ENCODE measurements at places on chromosomes 2 and 18. TPM values are rescaled to one million over a fixed set of nuclear protein-coding genes. Genes with fewer than 3 reads are reported as not detected.

Gene PLGLB1
- total RNA-seq: 0.92 TPM

DNA sequence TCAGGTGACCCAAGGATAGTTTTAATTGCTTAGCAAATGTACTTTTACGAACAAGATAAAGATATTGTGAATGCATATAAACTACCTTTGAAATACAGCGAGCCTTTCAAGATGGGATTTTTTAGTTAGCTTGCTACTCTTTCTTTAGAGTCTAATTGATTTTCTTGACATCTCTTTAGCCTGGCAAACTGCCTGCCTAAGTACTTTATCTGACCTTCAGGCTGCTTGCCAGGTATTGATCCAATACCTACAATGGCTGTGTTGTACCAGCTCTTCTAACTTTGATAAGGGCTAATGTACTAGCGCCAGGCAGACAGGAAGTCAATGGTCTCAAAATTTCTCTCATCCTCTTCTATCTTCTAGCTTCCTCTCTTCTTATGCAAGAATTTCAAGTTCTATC, 414.4 kb upstream of the ACVR2A start:
- no peak overlapping the region for H3K4me3 ChIP-seq
- H3K4me1 ChIP-seq: no peaks in the 10 kb centered on the region
- no peaks in the 10 kb centered on the region for H3K27me3 ChIP-seq
- no peaks in the 10 kb centered on the region for H3K36me3 ChIP-seq
- DNase-seq: no peak

DNA sequence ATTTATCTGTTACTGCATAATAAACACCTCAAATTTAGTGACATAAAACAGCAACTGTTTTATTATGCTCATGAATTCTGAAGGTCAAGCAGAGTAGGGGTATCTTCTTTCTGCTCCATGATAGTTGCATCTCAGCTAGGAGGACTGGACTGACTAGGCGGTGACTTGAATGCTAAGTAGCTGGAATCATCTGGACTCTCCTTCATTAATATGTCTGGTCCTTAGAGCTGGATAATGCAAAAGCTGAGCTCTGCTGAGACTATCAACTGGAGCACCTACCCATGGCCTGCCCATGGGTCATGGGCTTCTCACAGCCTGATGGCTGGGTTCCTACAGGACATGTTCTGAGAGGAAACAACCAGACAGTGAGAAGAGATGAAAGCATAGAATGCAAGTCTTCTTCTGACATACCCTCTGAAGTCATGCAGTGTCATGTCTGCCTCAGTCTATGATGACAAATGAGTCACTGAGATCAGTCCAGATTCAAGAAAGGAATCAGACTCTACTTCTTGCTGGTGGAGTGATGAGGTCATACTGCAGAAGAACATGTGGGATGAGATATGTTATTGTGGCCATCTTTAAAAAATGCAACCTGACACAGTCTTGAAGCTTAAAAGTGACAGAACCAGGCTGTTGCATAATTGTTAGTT, 174.2 kb upstream of the OSR1 start:
- DNase-seq: no peak
- no peak overlapping the region for H3K4me3 ChIP-seq
- peaks cover 8% of the 10 kb centered on the region for H3K4me1 ChIP-seq
- H3K27me3 ChIP-seq: no peaks in the 10 kb centered on the region
- H3K36me3 ChIP-seq: no peaks in the 10 kb centered on the region
- no peak overlapping the region for H3K27ac ChIP-seq

DNA sequence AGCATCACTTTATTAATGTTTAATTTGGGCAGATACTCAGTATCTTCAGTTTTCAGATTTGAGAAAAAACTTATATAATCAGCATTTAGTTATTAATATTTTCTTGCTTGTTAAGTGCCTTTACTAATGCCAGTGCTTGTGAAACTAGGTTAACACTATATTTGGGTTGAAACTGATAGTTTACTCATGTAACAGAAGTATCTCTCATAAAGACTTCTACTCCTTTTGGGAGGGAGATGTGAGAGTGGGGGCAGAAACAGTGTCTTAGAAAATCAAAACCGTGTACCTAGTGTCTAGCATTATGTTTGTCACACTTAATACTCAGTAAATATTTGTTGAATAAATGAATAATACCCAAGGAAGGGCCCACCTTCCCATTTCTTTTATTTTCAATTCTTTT, 129.5 kb downstream of the MSTN start:
- DNase-seq: no peak
- no peaks in the 10 kb centered on the region for H3K36me3 ChIP-seq
- no peaks in the 10 kb centered on the region for H3K27me3 ChIP-seq
- H3K4me1 ChIP-seq: no peaks in the 10 kb centered on the region
- H3K4me3 ChIP-seq: no peak overlapping the region
- H3K27ac ChIP-seq: no peak overlapping the region

DNA sequence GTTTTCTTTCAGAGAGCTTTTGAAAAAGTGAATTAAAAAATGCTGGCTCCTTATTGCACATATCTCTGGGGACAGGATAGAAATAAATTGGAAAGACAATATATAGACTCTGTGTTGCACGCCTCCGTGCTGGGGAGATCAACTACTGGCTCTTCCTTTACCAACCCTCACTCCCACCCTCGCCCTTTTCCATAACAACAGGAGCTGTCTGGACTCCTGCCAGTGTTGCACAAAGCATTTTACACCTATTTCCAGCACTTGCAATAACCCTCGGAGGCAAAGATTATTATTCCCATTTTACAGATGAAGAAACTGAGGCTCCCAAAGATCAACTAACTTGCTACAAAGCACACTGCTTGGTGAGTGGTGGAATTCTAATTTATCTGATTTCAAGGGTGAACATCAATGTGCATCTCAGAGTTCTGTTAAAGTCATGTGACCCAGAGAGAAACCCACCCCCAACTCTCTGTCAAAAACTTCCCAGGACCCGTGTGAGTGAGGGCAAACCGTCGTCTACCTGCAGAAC, 4.2 kb downstream of the CREG2 start:
- no peak overlapping the region for H3K27ac ChIP-seq
- H3K4me1 ChIP-seq: peaks cover 18% of the 10 kb centered on the region
- H3K4me3 ChIP-seq: no peak overlapping the region

DNA sequence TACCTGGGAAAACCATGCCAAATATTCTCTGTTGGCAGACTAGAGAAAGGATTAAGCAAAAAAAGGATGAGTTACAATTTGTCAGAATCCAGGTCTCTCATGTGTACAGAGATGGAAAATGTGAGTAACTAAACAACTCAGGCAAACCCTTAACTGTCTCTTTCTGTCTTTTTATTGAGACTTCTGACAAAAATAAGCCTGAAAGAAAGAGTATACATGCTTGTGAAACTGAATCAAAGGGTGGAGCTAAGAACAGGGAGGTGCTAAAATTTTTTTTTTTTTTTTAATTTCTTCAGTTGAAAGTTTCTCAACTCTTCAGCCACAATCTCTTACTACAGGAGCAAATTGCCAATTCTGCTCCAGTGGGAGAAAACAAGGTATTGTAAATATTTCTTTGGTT, at the start of gene SERPINB10:
TSS of gene SERPINB10 (plus strand) at position 295 of the 400 bp plus-strand sequence. CDS start 7,553 bp downstream, outside the sequence.
- H3K27me3 ChIP-seq: no peaks in the 10 kb centered on the region
- no peaks in the 10 kb centered on the region for H3K36me3 ChIP-seq
- H3K4me1 ChIP-seq: no peaks in the 10 kb centered on the region
- DNase-seq: no peak

DNA sequence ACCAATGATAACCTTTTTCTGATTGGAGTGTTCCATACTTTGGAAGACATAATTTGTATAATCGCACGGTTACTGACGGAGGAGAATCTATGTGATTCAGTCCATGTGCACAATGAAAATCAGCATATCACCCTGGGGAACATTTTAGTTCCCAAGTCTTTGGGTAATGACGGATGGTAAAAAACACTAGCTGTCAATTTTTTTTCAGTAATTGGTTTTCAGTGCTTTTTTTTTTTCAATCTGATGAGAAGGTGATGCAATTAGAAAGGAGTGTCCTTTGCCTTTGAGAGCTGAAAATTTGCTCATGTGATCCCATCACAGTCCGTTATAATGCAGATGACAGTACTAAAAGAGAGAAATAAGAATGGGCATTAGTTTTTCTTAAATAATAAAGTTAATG, 51.9 kb upstream of the THOC1 start:
- no peaks in the 10 kb centered on the region for H3K4me1 ChIP-seq
- DNase-seq: no peak
- no peak overlapping the region for H3K27ac ChIP-seq
- H3K4me3 ChIP-seq: no peak overlapping the region

DNA sequence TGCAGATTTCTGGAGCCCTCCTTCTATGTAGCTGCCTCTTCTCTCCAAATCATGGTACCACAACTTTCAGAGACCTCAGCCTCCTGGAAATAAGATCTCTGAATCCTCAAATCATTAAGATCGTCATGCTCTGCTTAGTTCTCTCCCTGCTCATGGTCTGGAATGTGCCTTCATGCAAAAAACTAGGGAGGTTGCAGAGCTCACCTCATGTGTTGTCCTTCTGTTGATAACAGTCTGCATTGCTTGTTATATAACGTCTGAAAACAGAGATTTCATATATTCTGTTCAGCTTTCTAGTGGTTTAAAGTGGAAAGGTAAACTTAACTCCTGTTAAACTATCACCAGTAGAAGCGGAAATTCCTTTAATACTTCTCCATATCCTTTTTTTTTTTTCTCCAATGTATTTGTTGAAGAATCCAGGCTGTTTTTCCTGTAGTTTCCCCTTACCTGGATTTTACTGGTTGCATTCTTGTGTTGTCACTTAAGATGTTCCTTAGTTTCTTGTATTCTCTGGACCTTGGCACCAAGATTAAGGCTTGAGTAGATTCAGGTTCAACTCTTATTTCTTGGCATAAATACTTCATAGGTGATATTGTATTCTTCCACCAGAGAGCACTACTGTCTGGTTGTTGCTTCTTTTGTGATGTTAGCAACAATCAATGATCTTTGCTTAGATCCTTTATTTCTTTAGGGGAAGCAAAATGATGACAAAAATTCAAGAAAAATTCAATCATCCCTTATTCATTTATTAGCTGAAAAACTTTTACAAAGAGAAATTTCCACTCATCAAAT, 211.3 kb downstream of the LOXHD1 start:
- peaks cover 4% of the 10 kb centered on the region for H3K4me1 ChIP-seq
- no peak overlapping the region for H3K4me3 ChIP-seq
- H3K36me3 ChIP-seq: peaks cover 40% of the 10 kb centered on the region
- peak; percentile 11 for DNase-seq

GRCh38 chr2:128525653-128526052, 207.0 kb upstream of the HS6ST1 start:
- H3K4me1 ChIP-seq: no peaks in the 10 kb centered on the region
- no peak overlapping the region for H3K27ac ChIP-seq
- H3K27me3 ChIP-seq: no peaks in the 10 kb centered on the region
- H3K4me3 ChIP-seq: no peak overlapping the region
- DNase-seq: no peak

GRCh38 chr2:217325251-217325650, 465.4 kb upstream of the TNP1 start:
- no peaks in the 10 kb centered on the region for H3K36me3 ChIP-seq
- H3K27me3 ChIP-seq: no peaks in the 10 kb centered on the region
- no peak for DNase-seq

DNA sequence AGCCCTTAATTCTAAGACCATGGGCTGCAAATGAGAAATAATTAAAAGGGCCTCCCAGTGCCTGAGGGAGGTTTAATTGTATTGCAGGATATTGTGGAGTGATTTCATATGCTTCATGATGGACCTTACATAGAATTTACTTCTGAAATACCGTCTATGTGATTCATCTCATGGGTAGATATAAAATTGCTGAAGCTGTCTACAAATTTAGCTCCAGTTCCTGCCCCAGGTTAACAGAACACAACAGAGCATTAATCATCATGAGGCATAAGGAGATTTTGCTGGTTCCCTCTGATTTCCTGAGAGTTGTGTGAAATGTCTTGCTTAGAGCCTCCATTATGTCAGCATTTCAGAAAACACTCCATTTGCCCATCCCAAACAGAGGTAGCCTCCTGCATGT, 770 bp downstream of the UPP2 start:
- no peak overlapping the region for H3K4me3 ChIP-seq
- no peaks in the 10 kb centered on the region for H3K36me3 ChIP-seq
- H3K4me1 ChIP-seq: no peaks in the 10 kb centered on the region

DNA sequence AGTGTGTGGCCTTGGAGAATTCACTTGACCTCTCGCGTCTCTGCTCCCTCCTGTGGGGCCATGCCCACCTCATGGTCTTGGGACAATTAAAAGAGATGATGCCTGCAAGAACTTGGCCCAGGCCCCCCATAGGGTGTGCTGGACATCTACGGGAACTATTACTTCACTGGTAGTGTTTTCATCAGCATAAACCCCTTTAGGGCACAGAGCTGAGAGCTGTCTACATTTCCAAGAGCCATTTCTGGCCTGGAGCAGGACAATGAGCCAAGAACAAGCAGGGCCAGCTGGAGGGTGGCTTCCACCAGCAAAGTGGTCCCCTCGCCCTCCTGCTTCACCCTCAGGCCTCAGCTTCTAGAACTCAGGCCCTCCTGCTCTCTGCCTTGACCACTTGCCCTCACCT, 232.3 kb downstream of the ZBTB7C start:
- no peak overlapping the region for H3K4me3 ChIP-seq
- no peaks in the 10 kb centered on the region for H3K36me3 ChIP-seq
- DNase-seq: no peak
- H3K4me1 ChIP-seq: no peaks in the 10 kb centered on the region
- H3K27me3 ChIP-seq: no peaks in the 10 kb centered on the region

GRCh38 chr2:55052129-55053061, 2.1 kb upstream of the RTN4 start:
- H3K36me3 ChIP-seq: no peaks in the 10 kb centered on the region
- H3K27me3 ChIP-seq: no peaks in the 10 kb centered on the region
- H3K27ac ChIP-seq: no peak overlapping the region
- DNase-seq: peak; percentile 31
- no peak overlapping the region for H3K4me3 ChIP-seq

- H3K4me3 ChIP-seq: no peak overlapping the region
- H3K36me3 ChIP-seq: no peaks in the 10 kb centered on the region
- H3K27ac ChIP-seq: no peak overlapping the region
- DNase-seq: no peak
- H3K27me3 ChIP-seq: no peaks in the 10 kb centered on the region
Measured at GRCh38 chr18:6947338-6948030, 170.1 kb downstream of the LAMA1 start.

- H3K4me3 ChIP-seq: no peak overlapping the region
- H3K36me3 ChIP-seq: no peaks in the 10 kb centered on the region
- DNase-seq: no peak
- no peaks in the 10 kb centered on the region for H3K27me3 ChIP-seq
Measured at GRCh38 chr2:235330775-235331451, 162.9 kb upstream of the AGAP1 start.

DNA sequence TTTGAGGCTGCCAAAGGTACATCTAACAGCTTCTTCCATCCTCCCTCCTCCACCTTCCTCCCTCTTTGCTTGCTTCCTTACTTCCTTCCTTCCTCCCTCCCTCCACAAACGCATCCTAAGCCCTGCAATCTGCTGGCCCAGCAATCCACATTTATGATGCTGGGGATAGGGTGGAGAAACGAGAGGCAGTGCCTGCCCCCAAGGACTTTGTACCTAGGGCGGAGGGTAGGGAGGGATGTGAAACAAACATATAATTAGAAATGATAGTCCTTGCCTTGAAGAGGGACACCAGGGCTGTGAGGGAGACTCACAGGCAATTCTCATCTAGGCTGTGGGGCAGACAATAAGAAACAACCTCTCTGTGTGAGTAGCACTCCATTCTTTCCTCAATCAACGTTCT, 188.3 kb downstream of the ANKRD30B start:
- H3K4me1 ChIP-seq: no peaks in the 10 kb centered on the region
- no peaks in the 10 kb centered on the region for H3K36me3 ChIP-seq
- no peaks in the 10 kb centered on the region for H3K27me3 ChIP-seq
- DNase-seq: no peak
- H3K27ac ChIP-seq: no peak overlapping the region

- H3K27ac ChIP-seq: no peak overlapping the region
- no peak overlapping the region for H3K4me3 ChIP-seq
- no peaks in the 10 kb centered on the region for H3K4me1 ChIP-seq
- DNase-seq: no peak
Measured at GRCh38 chr2:236904389-236905263, 181.1 kb upstream of the COPS8 start.
